Right ventricle myocardium superior (tissue), 1 donor: ENCODE measurements at places on chromosomes 7 and 10.

GRCh38 chr7:101843293-101844271, 26.2 kb downstream of the CUX1 start:
- DNase-seq = no peak

DNA sequence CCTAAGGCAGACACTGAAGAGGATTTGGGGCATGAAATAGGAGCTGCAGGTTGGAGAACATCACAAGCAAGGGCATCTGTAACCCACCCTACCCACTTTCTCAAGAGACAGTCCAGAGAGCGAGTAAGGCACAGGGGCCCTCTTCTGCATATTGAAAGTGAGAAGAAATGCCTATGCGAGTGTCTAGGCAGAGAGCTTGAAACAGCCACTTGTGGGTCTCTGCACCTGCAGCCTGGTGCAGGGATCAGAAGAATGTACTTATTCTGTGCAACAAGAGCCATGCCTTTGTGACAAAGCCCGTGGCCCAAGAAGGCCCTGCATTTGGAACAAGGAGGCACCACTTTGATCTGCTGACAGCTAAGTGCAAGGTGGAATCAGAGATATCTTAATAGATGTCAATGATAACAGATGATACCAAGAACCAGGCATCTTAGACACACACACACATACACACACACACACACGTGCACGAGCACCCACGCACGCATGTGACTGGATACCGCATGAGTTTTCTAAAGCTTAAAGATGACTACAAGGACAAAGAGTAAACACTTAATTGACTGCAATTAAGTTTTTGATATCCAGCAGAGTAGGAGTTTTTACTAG, 89.3 kb downstream of the NPSR1 start:
- no peak for DNase-seq

GRCh38 chr10:74213571-74214162, 62.6 kb downstream of the ADK start:
- peak; percentile 47 for DNase-seq

DNA sequence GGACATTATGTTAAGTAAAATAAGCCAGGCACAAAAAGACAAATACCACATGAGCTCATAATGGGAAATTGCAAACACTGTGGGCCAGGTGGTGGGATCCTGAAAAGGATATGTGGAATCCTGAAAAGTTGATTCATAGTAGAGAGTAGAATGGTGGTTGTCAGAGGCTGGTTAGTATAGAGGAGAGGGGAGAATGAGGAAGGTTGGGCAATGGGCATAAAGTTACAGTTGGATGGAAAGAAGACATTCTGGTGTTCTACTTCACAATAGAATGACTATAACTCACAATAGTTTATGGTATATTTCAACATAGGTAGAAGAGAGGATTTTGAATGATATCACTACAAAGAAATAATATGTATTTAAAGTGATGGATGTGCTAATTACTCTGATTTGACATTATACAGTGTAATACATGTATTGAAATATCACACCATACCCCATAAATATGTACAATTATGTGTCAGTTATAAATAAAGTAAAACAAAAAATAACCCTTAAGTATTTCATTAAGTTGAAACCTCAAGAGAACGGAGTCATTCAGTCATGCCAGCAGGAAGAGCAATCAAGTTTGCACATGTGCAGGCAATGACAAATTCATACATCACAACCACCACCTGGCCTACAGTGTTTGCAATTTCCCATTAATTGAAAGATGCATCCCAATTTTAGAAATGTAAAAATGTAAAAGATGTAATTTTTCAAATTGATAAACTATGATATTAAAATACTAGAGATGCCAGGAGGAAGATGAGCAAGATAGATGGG, 156.7 kb downstream of the MAGI2 start:
- DNase-seq = no peak

- no peak for DNase-seq
Observed at GRCh38 chr7:148699782-148700629, 1.3 kb downstream of the CUL1 start.
